Muscle of leg (tissue), 16 donors: ENCODE measurements at places on chromosomes 13 and 19. TPM values are rescaled to one million over a fixed set of nuclear protein-coding genes. Genes with fewer than 3 reads are reported as not detected.

- DNase-seq: peak; percentile 65
These were observed 21.9 kb upstream of the NDUFS7 start for GRCh38 chr19:1361601-1362386.

The DPF1 gene
- 4.3 TPM for polyA plus RNA-seq

The CPAMD8 gene
- polyA plus RNA-seq: 5.2 TPM

The RUBCNL gene
- polyA plus RNA-seq: 1.9 TPM

GRCh38 chr19:40740747-40741146 lies 9.5 kb downstream of the ACTMAP start:
- peak; percentile 80 for DNase-seq

- peak; percentile 46 for DNase-seq
These were observed 47.3 kb upstream of the C13orf42 start for GRCh38 chr13:51158365-51158764.

DNA sequence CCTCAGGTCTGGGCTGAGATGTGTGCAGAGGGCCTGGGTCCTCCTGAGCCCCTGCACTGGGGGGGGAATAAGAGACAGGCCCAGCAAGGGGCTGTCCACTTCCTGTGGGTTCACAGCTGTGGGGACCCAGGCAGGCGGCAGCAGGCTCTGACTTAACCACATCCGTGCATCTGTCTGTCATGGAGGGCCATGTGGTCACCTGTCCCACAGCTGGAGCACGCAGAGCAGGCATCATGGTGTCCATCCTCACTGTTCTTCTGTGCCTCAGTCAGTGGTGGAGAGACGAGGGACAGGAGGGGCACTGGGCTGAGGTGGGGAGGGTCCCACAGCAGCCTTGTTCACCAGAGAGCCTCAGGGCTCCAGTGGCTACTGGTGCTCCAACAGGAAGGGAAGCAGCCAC lies 16.3 kb upstream of the KIR3DL3 start:
- DNase-seq: no peak

The ZNF491 gene
- polyA plus RNA-seq: 4.3 TPM

The KEAP1 gene
- polyA plus RNA-seq: 69.4 TPM

The PSG1 gene
- 0.19 TPM for polyA plus RNA-seq

The LILRB4 gene
- 1.4 TPM for polyA plus RNA-seq

- DNase-seq: peak; percentile 86
These were observed 924 bp downstream of the TRAPPC5 start for GRCh38 chr19:7681340-7682174.

DNA sequence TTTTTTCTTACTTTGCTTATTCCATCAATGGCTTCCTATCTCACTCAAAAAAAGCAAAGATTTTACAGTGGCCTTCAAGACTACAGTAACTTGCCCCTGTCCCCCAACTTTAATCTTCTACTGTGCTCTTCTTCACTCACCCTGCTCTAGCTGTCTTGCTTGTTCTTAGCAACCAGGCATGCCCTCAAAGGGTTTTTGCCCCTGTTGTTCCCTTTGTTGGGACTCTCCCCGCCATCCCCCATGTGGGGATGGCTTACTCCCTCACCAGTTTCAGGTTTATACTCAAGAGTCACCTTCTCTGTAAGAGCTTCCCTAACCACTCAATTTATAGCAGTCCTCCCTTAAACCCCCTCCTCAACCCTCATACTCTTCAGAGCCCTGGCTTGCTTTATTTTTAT lies 5.4 kb downstream of the MTMR6 start:
- DNase-seq: no peak

DNA sequence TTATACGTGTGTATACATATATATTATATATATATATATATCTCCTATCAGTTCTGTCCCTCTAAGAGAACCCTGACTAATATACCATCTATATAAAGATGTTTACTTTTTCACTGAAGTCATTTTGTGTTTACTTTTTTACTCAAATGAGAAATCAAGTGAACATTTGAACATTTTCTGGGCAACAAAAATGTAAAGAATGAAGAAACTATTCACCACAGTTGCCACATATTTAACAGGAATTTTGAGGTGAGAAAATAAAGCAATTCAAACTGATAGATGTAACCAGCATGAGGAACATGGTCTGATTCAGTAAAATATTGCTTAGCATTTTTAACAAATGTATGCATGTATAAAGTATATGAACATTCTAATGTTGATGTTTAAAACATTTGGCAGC lies 299.2 kb upstream of the KLHL1 start:
- DNase-seq: no peak

- DNase-seq: no peak
These were observed 2.3 kb downstream of the SLC5A5 start for GRCh38 chr19:17873786-17874757.

DNA sequence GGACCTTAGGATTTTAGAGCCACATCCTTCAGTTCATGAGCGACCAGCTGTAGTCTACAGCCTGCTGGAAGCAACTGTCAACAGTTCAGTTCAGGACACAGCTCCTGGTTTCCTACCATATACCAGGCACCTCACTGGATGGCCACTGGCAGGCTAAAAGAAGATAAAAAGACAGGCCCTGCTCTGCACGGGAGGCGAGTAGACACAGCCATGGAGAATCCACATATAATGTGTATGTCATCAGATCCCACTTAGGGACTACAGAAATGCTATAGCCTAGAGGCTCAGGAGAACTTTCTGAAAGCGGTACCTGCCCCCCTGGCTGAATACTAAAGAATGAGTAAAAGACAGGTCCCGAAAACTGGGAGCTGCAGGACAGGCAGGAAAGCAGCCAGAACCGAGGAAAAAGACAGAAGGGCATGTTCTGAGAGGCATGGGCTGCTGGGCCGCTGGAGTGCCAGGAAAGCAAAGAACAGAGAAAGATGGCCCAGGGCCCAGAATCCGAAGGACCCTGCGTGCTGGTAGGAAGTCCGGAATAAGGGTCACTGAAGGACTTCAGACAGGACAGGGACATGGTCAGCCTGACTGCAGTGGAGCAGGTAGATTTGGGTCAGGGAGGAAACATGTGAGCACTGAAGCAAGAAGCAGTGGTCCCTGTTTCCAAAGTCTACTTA lies 23.5 kb downstream of the DZIP1 start:
- DNase-seq: no peak

DNA sequence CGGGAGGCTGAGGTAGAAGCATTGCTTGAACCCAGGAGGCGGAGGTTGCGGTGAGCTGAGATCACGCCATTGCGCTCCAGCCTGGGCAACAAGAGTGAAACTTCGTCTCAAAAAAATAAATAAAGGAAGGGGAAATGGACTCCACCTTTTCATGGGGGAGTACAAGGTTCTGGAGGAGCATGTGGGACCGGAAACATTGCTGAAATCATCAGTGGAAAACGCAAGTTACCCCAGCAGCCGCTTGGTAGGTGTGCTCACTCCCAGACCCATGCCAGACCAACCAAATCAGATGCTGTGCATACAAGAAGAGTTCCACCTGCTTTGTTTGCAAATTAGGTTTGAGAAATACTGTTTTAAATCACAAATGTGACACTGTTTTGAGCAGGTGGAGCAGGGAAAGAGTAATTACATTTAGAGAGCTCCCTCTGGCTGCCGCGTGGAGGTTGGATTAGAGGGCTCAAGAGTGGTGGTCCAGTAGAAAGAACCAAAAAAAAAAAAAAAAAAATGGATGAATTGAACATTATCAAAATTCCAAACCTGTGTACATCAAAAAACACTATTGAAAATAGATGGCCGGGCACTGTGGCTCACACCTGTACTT lies 4.9 kb downstream of the ERICH4 start:
- no peak for DNase-seq

- no peak for DNase-seq
These were observed 33.0 kb downstream of the KPNA3 start for GRCh38 chr13:49759503-49759902.

DNA sequence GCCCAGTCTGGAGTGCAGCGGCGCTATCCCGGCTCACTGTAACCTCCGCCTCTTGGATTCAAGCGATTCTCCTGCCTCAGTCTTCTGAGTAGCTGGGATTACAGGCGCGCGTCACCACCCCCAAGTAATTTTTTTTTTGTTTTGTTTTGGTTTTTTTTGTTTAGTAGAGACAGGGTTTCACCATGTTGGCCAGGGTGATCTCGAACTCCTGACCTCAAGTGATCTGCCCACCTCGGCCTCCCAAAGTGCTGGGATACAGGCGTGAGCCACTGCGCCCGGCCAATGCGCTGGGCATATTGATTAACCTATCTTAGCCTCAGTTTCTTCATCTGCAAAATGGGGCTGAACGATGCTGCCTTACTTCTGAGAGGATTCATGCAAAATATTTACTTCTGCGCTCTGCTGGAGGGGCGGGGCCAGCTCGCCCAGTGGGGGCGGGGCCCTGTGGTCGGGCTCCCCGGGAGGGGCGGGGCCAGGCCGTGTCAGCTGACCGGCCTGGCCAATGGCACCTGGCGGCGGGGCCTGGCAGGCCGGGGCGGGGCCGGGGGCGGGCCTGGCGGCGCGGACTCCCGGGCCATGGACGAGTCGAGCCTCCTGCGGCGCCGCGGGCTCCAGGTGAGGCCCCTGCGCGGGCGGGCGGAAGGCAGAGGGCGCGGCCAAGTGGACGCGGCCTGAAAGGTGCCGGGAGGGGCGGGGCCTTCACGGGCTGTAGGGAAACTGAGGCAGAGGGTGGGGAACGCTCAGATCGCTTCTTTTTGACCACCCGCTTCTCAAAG lies at the start of gene MAST3:
MAST3 (plus strand) TSS at position 562 of the 776 bp plus-strand sequence; CDS start at position 577, 15 bp downstream.
- peak; percentile 69 for DNase-seq

The CDX2 gene
- not detected for polyA plus RNA-seq

DNA sequence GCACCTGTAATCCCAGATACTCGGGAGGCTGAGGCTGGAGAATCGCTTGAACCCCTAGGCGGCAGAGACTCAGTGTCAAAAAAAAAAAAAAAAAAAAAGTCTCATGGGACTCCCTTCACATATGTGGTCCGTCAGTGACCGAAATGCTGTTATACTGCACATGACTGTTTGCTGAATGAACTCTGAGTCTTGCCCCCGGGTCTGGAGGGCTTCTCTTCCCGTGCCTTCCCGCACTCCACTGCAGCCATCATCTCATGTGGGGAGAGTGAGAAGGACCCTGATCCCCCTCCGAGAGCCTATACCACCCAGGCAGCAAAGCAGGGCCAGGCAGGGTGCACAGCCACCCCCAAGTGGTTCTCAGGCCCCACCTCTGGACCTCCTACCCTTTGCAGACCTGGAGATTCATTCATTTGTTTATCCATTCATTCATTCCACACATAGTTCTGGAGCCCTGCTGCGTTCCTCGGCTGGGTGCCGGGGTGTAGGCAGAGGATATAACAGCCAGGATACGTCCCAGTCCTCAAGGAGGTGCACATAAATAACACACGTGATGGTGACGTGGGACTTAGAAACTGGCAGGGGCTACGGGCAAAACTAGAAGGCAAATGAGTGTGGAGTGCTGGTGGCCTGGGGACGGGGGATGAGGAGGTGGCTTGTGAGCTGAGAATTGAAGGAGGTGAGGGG lies 14.2 kb downstream of the NDUFA11 start:
- no peak for DNase-seq

DNA sequence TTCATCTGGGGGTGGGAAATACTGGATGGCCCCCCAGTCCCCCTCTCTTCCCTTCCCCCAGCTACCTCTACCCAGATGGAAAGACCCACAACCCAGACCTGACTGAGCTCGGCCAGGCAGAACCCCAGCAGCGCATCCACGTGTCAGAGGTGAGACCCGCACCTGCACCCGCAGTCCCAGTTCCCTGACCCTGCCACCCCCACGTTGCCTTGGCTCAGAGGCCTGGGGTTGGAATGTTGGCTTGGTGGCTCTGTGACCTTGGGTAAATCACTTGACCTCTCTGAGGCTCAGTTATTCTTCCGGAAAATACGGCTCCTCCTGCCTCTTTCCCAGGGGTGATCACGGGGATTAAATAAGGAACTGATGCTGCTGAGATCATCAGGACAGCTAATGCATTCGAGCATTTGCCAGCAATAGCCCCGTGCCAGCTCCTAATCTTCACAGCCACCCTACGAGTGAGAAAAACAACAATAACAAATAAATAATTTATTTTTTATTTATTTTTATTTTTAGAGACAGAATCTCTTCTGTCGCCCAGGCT lies 12.3 kb downstream of the CBLC start:
- peak; percentile 56 for DNase-seq

GRCh38 chr13:59776924-59777690 lies 386.6 kb downstream of the DIAPH3 start:
- peak; percentile 33 for DNase-seq

The FGF21 gene
- polyA plus RNA-seq: not detected

DNA sequence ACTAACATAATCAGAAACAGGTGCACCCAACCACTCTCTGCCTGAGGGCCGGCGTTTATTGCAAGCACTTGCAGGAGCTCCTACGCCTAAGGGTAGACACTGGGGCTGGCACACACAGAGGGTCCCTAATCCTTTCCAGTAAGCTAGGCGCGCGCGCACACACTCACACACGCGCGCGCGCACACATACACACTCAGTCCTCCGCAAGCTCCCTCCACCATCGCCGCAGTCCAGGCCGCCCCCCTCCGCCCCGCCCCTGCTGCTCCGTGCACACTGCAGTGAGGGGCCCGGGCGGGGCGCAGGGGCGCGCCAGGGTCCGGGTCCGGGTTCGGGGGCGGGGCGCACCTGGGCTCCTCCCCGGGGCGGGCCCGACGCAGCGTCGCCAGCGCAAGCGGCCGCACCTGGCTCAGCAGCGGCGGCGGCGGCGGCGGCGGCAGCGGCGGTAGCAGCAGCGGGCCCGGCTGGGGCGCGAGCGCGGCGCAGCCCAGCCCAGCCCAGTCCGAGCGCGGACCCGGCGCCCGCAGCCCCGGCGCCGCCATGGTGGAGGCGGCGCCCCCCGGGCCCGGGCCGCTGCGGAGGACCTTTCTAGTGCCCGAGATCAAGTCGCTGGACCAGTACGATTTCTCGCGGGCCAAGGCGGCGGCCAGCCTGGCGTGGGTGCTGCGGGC lies at the start of gene CAMSAP3:
CAMSAP3 (plus strand) TSS at position 398 of the 668 bp plus-strand sequence; CDS start at position 538, 140 bp downstream.
- no peak for DNase-seq

GRCh38 chr13:18964942-18965341 lies 216.7 kb downstream of the TUBA3C start:
- DNase-seq: no peak

The MBD3L4 gene
- not detected for polyA plus RNA-seq
